ENCODE measurements at places on chromosomes 16 and 17.

- DNase-seq, result no peak
Observed at GRCh38 chr16:22320572-22321339, 23.5 kb downstream of the POLR3E start.

GRCh38 chr17:6435968-6436367 is 1.0 kb upstream of the AIPL1 start:
- peak; percentile 58 for DNase-seq

- DNase-seq, result no peak
Observed at GRCh38 chr17:50908140-50908859, 42.1 kb upstream of the TOB1 start.

- no peak for DNase-seq
Observed at GRCh38 chr17:64622931-64623654, 39.0 kb downstream of the SMURF2 start.

DNA sequence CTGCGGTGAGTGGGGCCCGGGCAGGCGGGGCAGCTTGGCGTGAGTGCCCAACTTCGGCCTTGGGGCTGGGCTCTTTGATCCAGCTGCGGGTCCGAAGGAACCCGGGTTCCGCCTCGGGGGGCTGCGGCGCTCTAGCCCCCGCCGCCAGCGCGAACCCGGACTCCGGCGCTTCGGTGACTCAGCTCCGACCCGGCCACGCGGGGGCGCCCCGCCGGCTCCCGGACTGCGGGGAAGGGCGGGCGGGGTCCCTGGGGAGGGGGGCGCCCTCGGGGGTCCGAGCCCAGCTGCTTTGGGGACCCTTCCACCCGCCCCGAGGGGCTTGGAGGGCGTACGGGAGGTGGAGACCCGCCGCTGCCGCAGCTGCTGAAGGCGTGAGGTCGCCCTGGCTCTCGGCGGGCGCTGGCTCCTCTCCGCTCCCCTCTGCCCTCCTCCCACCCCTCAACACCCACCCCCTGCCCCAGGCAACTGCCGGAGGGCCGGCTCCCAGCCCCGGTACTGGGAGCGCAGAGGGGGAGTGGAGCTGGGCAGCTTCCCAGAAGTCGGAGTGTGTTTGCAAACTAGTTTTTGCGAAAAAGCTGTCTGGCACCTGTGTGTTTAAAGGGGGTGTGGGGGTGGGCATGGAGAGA is 516 bp downstream of the CPNE2 start:
- no peak for DNase-seq

DNA sequence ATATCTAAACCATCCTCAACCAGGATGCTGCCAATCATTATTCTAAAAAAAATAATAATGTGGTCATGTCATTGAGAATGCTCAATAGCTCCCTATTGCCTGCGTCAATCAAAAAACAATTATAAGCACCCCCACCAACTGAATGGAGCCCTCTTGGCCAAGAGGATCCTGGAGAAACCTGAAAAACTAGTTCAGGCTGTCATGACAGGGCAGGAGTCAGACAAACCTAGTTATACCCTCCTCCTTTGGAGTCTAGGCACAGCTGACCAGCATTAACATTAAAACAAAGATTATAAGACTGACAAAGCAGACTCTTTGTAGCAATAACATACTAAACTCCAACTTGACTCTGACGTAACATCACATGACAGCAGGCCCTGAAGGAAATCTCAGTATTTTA is 119.2 kb upstream of the CCL2 start:
- DNase-seq, result no peak

Measured in NT2/D1 (cell line).